ENCODE measurements at places on chromosomes 6 and 20.

- no peak for DNase-seq
These were observed 3.6 kb downstream of the GRM4 start for GRCh38 chr6:34142061-34142998.

GRCh38 chr6:153511896-153512496 is 380.9 kb upstream of the RGS17 start:
- DNase-seq: no peak

- no peak for DNase-seq
These were observed 6.0 kb downstream of the SLC17A9 start for GRCh38 chr20:62958388-62959100.

- peak; percentile 67 for DNase-seq
These were observed 3.4 kb upstream of the ZNF292 start for GRCh38 chr6:87151781-87152525.

GRCh38 chr6:50714487-50715379 is 1.4 kb downstream of the TFAP2D start:
- no peak for DNase-seq

DNA sequence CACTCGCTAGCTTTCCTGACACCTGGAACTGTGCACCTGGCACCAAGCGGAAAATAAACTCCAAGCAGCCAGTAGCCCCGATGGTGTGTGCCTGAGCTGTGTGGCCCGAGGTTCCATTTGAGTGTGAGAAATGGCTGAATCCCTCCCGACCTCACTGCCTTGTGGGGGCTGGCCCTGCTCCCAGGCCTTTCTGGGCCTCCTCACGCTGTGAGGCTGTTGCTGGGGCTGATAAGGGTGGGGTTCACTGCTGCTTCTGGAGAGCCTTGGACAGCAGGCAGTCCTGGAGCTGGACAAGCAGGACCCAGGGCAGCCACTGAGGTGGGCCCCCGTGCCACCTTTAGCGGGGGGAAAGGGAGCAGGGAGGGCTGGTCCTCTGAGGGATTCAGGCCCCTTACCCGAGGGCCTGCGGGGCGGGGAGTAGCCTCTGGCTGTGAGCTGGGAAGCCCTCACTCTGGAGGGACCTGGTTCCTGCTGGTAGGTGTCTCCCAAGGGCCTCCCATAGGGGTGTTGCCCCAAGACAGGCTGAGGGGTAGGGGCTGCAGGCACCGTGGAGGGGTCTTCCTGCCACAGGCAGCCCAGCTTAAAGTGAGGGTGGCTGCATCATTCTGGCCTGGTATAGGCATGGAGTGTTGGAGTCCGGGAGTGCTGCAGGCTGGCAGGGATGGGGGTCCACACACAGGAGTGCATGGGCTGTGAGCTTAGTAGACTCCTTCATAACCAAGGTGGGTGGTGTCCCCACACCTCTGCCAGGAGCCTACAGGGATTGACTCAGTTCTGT is 1.7 kb downstream of the PPDPF start:
- no peak for DNase-seq

GRCh38 chr6:134802426-134803058 is 147.4 kb downstream of the ALDH8A1 start:
- DNase-seq: no peak

GRCh38 chr6:66699385-66699784 is 992.4 kb upstream of the EYS start:
- DNase-seq: no peak

DNA sequence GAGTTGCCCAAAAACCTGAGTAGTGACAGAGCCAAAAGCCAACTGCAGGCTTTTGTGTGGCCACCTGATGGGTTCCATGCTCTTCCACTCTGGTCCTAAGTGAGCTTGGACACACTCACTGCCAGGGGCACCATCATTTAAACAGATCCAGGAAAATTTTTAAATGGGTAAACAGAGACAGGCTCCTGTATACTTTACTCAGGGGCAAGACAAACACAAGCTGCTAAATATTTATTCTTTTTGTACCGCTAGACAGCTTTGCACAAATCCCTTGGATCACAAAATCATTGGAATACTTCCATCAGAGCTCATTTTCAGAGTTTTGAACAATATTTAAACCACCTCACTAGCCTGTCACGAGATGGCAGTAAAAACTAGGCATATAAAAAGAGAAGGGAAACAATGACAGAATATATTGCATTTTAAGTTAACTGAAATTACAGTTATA is 31.4 kb downstream of the GCLC start:
- DNase-seq: no peak

- no peak for DNase-seq
These were observed 15.4 kb upstream of the USP45 start for GRCh38 chr6:99530627-99531026.

DNA sequence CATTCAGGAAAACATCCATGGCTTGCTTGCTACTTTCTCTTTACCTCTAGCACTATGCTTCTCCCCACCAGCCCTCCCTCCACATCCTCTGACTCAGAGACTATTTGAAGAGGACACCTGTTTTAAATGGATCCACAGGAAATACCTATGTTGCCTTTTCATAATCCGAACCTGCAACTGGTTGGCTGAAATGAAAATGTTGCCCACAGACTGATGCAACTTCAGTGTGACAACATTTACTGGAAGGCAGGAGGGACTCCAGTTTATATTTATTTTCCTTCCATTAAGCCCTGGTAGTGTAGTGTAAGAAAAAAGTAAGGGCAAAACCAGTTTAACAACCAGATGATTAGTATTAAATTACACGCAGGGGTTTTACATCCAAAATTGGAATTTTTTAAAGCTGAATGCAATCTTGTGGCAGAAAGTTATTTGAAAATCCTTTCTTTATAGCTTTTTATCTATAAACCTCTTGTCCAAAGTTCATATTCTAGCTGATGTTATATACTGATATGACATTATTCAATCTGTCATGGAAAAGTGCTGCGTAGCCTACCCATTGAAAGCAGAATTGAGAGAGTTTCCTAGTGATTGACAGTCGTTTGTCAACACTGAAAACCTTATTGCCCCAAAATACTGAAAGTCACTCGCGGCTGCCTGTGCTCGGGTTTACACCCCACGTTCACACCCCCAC is 881 bp upstream of the AIG1 start:
- no peak for DNase-seq

DNA sequence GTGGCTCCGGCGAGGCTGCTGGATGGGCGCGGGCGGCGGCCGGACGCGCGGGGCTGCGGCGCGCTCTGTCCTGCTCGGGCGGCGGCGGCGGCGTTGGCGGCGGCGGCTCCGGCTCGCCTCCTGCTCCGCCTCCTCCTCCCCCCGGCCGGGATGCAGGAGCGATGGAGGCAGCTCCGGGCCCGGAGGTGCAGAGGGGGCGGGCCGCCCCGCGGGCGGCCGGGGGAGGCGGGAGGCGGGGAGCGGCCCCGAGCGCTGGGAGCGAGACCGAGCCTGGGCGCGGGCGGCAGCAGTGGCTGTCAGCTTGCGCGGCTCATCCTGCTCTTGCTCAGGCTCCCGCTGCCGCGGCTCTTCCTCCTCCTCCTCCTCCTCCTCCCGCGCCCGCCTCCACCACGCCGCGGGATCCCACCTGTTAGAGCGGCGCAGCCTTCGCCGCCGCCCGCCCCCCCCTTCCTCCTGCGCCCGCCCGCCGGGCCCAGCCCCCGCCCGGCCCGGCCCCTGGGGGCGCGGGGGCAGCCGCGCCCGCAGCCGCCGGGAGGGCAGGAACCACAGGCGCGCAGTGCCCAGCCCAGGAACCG is at the start of gene NOL4L:
NOL4L (minus strand) TSS at position 323 of the 575 bp plus-strand sequence. CDS start 443 bp downstream, outside the sequence.
- DNase-seq: no peak

DNA sequence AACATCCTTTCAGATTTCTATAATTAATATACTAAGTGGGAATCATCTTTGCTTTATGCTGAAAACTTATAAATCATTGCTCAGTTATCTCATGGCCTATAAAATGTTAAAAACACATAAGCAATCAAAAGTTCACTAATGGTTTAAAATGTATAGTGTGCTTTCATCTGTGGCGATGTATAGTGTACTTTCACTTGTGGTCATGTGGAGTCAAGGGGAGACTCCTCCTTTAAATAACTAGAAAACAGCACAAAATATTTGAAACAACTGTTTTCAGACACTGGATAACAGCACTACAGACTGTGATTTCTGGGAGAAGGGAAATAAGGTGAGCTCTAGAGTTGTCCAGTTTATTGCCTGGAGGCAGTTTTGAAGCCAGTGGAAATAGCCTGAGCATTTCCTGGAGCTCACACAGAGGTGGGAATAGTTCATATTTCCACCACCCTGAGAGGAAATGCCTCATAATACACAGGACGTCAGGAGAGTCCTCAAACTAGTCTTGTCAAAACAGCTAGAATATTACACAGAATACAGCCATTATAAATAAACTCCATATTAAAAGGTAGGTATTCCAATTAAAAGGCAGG is 89.4 kb downstream of the CEP162 start:
- DNase-seq: no peak

- DNase-seq: no peak
These were observed 79.2 kb upstream of the LY86 start for GRCh38 chr6:6509284-6509683.

GRCh38 chr6:161458201-161458951 is 184.5 kb upstream of the AGPAT4 start:
- no peak for DNase-seq

GRCh38 chr20:2768632-2769015 is 31.8 kb downstream of the CPXM1 start:
- DNase-seq: no peak

GRCh38 chr6:35977308-35977707 is 47.1 kb downstream of the SLC26A8 start:
- no peak for DNase-seq

- DNase-seq: no peak
These were observed 187.7 kb downstream of the UST start for GRCh38 chr6:148934539-148934938.

DNA sequence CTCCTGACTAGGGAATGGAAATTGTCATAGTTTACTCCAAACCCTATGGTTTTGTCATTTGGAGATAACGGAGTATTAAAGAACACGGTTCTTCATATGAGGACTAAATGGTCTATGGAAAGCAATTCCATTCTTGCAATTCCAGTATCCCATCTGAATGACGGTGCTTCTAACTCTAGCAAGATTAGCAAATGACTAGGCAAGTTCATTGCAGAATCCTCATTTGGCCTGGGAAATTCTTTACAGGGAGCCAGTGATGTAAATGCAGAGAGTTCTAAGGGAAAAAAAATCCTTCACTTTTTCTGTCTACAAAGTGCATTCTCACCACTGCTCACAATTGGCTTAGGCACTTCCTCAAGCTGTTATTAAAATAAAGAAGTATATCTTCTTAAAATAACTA is 111.5 kb downstream of the MOXD1 start:
- DNase-seq: no peak

DNA sequence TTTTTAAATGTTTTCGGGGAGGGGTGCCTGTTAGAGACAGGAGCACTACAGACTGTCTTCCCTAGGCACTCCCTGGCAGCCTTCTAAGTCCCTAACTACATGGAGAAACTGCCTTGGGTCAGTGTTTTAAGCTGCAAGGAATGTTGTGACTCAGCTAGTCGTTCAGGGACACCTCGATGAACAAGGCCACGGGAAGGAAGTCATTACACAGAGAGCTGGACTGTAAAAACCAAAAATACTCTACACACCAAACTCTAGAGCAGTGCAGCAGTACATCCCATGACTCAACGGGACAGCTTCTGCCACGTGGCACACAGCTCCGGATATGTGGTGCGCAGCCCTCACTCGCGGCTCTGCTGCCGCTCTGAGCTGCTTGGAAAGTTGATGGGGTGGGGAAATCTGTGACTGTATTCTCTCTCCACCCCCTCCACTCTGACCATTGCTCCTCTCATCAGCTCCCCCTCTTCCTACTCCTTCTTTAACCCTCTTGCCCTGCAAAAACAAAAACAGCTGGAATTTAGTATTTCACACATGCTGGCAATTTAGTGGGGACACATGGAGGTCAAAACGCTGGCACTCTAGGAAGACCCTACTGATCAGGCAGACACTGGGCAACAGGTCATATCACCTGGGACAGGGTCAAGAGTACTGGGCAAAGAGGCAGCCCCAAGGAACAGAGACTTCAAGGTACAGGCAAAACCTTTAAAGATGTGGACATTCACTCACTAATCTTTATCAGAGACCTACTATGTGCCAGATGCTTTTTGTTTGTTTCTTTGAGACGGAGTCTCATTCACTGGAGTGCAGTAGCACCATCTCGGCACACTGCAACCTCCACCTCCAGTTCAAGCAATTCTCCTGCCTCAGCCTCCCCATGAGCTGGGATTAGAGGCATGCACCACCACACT is 10.9 kb upstream of the LPIN3 start:
- DNase-seq: no peak

- no peak for DNase-seq
These were observed 46.9 kb downstream of the SIRPA start for GRCh38 chr20:1942061-1942460.

DNA sequence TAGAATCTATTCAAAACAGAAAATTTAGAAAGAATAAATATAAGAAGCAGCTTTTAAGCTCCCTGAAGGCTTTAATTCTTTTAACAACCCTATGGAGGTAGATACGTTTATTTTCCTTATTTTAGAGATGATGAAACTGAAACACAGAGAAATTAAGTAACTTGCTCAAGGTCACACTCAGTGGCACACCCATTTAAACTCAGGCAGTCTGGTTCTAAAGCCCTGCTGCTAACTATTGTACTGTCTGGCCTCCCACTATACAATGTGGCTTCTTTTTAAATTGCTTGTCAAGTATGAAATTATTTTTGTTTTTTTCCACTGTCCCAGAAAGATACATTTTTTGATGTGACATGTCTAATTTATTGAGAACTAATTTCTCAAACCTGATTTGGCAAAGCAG is 55.7 kb downstream of the FAM217A start:
- no peak for DNase-seq

GRCh38 chr6:2917801-2918445 is 14.8 kb upstream of the SERPINB9 start:
- DNase-seq: no peak

GRCh38 chr6:4727671-4728435 is 48.4 kb upstream of the CDYL start:
- no peak for DNase-seq

GRCh38 chr20:13166011-13166410 is 55.1 kb upstream of the ISM1 start:
- DNase-seq: no peak

- DNase-seq: no peak
These were observed 107.4 kb upstream of the TENT5A start for GRCh38 chr6:81859884-81860283.

GRCh38 chr6:43089467-43089866 is 13.4 kb downstream of the PTK7 start:
- DNase-seq: no peak

DNA sequence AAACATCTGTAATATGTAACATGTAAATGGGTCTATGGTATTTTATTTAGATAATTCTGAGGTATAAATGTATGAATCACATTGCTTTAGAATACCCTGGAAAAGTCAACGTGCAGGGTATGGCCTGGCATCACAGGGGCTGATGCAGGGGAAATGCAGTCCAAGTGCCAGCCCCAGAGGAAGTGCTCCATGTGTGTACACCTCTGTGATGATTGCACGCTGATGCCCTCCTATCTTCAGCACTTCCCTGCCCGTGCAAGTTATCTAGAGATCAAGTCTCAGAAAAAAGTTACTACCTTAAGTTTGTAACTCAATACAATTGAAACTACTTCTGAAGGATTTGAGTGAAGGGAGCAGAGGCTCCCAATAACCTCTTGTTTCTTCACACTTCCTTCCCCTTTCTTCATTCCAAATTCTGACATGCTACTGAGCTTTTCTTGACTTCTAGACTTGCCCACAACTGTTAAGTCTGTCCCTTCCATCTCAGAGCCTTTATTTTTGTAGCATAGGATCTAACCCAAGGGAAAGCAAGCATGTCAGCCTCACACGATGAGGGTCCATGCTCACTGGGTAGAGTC is 2.2 kb downstream of the SMLR1 start:
- no peak for DNase-seq

All from hypothalamus (tissue), 51 donors.